Hematopoietic multipotent progenitor cell treated with erythropoietin and hydrocortisone succinate and interleukin-3 and kit ligand, for 17 days (in vitro differentiated cells): ENCODE measurements at places on chromosomes 13 and 19.

DNA sequence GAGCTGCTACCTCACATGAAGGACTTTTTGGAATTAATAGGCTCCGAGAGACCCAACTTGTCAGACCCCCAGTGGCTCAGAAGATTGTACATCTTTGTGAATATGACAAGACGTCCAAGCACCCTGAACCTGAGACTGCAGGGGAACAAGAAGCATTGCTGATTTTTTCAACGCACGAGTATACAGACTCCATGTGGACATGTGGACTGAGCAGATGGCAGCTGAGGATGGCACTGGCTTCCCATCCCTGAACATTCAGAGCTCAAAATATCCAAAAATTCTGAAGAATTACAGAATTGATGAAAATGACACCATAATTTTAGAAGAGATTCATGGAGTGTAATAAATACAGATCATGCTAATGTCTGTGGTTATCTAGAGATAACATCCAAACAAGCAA, 254.1 kb downstream of the MZT1 start:
- DNase-seq, result no peak

DNA sequence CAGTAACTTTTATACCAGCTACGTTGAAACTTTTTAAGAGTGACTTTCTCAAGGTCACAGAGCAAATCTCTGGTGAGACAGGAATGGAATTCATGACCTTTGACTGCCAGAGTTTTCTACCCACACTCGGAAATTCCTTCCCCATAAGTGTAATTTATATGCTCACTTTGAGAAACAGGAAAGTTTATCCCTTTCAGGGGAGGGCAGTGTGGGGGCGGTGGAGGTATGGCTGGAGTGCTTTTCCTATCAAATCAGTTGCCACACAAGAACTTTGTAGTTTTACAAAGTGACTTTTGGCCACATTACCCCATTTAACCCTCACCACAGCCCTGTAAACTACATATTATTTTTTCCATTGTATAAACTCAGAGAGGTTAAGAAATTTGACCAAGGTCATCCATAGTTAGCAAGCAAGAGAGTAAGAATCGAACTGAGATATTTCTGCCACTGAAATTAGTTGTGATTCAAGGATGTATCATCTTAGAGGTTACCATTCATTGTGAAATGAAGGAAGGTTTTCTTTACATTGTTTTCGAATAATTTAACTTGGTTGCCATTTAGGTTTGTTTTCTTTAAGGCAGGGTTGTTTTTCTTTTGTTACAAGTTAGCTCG, 5.9 kb downstream of the KLF12 start:
- no peak for DNase-seq

- no peak for DNase-seq
Observed at GRCh38 chr13:37179645-37180044, 74.2 kb upstream of the CSNK1A1L start.

- peak; percentile 7 for DNase-seq
Observed at GRCh38 chr13:108176685-108177274, 38.6 kb downstream of the LIG4 start.

- DNase-seq, result no peak
Observed at GRCh38 chr13:34738254-34738992, 203.6 kb upstream of the NBEA start.

- DNase-seq, result no peak
Observed at GRCh38 chr13:66405908-66406802, 824.0 kb downstream of the PCDH9 start.

DNA sequence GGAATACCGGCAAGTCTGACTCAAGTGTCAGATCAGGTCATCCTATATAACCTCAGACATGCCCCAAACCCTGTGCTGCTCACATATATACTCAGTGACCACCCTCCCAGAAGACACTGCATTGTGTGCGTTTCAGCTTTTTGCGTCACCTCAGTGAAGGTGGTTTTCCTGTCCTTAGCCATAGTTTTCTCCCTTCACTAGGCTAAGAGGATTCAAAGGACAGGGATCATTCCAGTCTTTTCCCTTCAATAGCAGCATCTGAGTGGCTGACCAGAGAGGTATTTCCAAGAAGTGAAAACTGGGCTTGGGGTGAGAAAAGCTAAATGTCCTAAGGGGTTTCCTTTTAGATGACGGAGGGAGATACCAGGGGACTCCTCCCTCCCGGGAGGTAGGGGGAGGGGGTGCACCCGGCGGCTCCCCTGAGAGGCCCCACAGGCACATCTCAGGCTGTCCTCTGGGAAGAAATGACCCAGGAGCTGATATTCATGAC, 12.7 kb upstream of the OR10H1 start:
- DNase-seq, result no peak

GRCh38 chr13:113577881-113578435, 6.6 kb upstream of the TFDP1 start:
- no peak for DNase-seq

- DNase-seq, result no peak
Observed at GRCh38 chr19:34126966-34127365, 45.3 kb upstream of the LSM14A start.

GRCh38 chr19:55675661-55676354, 782 bp downstream of the EPN1 start:
- peak; percentile 26 for DNase-seq

- DNase-seq, result no peak
Observed at GRCh38 chr13:29530901-29531300, 64.6 kb downstream of the SLC7A1 start.

DNA sequence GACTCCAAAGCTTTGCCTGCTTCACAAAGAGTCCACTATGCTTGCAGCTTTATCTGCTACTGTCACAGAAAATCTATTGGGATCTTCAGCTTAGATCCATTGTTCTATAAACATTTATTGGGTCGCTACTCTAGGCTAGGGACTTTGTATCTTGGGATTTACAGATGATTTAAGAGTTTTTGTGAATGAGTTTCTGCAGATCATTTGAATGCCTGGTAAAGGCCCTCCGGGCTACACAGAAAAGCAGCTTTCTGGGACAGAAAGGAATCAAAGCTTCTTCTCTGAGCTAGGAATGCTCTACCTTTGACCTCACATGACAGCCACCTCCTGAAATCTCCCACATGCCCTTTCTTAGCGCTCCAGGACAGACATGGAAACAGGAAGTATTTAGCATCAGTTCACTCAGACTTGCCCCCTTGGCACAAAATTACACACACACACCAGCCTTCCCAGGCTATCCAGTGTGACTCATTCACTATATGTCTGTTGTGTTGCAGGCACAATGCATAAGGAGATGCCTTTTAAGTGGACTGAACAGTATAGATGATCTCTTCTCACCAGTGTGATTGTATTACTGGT, 492.4 kb downstream of the DACH1 start:
- DNase-seq, result no peak

GRCh38 chr19:53868091-53868891, 608 bp downstream of the MYADM start:
- DNase-seq, result peak; percentile 31

GRCh38 chr13:72384186-72384823, 343.1 kb downstream of the MZT1 start:
- DNase-seq, result no peak

GRCh38 chr13:49302817-49303216, 55.1 kb downstream of the CDADC1 start:
- no peak for DNase-seq

- no peak for DNase-seq
Observed at GRCh38 chr13:86438034-86438433, 638.8 kb upstream of the SLITRK6 start.

DNA sequence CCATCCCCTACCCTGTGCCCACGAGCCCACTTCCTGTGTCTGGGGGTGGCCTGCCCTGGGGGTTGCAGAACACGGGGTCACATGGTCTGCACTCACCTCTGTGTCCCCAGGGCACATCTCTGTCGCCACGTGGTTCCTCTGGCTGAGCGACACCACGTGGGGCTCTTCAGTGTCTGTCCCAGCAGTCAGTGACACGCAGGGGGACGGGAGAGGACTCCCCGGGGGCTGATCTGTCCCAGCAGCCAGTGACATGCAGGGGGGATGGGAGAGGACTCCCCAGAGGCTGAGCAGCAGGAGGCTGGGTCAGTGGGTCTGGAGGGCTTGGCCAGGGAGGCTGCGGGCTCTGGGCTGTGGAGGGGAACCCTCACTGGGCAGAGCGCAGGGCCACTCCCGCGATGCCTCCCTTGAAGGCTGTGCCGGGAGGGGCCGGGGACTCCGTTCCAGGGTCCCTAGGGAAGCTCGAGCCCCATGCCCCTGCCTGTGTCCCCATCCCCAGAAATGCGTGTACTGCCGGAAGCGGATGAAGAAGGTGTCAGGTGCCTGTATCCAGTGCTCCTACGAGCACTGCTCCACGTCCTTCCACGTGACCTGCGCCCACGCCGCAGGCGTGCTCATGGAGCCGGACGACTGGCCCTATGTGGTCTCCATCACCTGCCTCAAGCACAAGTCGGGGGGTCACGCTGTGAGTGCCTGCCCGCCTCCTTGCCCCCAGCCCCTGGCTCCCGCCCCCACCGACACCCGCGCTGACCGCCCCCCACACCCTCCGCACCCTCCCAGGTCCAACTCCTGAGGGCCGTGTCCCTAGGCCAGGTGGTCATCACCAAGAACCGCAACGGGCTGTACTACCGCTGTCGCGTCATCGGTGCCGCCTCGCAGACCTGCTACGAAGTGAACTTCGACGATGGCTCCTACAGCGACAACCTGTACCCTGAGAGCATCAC, 174.8 kb downstream of the KDM4B start:
- no peak for DNase-seq

DNA sequence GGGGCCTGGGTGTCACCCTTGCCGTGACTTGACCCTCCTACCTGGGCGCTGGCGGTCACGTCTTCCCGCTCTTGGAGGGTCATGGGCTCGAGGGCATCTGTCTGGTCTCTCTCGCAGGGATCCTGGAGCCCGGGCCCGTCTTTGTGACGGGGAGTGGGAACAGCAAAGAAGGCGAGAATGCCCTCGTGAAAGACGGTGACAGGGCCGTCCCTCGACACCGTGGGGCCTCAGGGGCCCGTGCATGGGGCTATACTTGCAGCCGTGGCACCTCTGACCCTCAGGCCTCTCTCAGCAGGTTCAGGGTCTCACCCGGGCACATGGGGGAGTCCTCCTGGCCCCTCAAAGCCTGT, 20.9 kb upstream of the MATK start:
- no peak for DNase-seq

DNA sequence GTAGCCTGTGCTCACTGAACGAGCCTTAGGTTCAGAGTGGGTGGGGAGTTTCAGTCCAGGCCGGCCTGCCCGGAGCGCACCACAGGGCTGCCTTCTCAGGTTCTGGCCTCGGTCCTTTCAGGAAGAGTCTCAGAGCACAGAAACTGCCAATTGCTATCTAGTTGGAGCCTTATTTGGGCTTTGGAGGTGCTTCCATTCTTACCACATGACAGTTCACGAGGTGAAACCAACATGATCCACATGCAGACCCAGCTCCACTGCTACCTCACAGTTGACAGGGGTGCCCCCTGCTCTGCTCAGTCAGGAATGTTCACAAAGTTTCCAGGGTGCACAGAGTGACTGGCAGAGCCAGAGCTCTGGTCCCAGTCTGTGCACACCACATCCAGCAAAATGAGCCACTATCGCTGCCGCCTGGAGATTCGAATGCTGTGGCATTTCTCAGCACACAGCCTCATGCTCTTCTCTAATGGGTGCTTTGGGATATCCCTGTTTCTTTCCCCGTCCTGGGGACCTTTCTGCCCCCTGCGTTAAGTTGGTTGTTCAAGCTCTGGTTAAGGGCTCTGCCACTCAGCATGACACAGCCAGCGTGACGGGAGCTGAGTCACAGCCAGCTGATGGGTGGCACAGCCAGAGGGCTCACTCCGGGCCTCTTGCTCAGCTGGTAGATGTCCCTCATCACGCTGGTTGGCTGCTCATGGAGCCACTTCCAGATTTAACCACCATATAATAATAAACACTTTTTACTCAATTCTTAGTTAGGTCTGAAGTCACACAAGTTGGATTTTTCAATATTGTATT, 7.5 kb upstream of the SACS start:
- no peak for DNase-seq

DNA sequence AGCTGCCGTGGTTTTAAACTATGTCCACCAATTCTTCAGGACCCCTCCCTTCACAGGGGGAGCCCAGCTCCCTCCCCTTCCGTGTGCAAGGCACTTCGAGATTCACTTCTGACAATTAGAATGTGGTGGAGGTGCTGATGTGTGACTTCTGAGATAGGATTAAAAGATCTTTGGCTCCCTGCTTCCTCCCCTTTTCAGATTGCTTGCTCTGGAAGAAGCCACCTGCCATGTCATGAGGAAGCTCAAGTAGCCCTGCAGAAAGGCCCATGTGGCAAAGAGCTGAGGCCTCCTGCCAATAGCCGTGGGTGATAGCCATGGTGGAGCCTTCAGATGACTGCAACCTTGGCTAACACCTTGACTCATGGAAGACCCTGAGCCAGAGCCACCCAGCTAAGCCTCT, 204.9 kb downstream of the COL4A1 start:
- DNase-seq, result no peak

DNA sequence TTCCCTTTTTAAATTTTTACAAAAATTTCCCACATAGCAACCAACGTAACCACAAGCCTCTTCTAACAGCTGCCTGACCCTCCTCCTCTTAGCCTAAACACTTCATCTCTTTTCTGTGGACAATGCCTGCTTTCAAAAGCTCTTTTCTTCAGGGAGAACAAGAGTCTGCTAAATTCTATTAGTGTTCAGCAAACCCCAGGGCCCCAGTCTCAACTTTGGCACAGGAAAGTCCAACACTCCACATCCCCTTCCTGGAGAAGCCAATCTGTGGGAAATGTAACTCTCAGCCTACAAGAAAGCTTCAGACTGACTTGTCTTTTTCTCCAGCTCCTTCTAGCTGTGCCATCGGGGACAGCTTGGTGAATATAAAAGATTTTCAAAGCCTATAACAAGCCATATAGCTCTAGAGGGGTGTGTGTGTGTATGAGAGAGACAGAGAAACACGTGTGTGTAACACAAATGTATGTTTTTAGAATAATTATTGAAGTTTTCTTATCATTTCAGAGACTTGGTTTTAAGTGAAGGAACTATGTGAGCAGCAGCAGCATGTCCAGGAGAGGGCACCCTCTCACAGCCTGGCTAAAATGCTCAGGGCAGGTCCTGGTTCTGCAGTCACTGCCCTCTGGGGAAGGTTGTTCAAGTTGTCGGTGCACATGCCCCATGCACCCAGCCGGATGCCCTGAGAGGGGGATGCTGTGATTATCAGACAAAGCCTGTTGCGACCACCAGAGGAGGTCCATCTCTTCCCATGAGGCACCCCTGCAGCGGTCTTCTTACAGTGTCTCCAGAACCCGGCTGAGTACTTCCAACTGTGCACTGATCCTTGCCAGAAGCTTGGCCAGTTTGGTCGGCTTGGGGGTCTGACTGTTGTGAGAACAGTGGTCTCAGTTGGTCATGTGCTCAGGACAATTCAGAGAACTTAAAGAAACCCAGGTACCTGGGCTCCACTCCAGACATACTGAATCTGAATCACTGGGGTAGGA, 34.4 kb downstream of the CCDC70 start:
- peak; percentile 52 for DNase-seq

- no peak for DNase-seq
Observed at GRCh38 chr19:40155749-40156265, 35.4 kb upstream of the MAP3K10 start.

DNA sequence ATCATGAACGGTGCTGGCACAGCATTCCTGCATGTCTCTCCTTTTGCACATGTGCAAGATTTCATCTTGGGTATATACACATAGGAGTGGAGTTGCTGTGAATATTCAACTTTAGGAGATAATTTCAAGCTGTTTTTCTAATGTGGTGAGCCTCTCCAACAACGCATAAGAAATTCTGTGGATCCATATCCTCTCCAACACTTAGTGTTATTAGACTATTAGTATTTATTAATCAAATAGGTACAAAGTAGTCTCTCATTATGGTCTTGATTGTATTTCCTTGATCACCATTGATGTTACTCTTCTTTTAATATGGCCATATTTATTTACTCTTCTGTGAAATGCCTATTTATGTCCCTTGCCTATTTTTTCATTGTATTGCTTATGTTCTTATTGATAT, 114.5 kb downstream of the URI1 start:
- no peak for DNase-seq

- DNase-seq, result no peak
Observed at GRCh38 chr13:29008296-29008695, 188.2 kb downstream of the MTUS2 start.
